NCI-H2029 treated with DMSO at 0.1 percent for 48 hours (cell line): ENCODE measurements at places on chromosomes 7 and 10.
A peak's percentile ranks its signal among the peaks of the same experiment; 100 is the strongest.

DNA sequence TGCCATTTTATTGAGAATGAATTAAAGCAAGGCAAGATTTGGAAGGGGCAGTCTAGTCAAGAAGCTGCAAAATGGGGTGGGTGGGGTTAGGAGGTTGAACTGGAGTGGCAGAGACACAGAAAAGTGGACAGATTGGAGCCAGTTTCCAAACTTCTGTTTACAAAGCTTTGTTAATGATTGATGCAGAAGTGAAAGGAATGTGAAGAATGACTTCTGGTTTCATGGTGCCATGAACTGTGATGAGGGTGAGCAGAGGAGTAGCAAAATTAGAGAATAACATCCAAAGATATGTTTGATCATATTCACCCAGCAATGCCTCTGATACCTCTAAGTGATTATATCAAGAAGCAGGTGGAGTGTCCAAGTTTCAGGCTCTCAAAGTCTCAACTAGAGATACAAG is 1118.0 kb upstream of the C7orf33 start:
- DNase-seq = no peak

GRCh38 chr7:417625-417889 is 102.1 kb downstream of the PDGFA start:
- no peak for DNase-seq

DNA sequence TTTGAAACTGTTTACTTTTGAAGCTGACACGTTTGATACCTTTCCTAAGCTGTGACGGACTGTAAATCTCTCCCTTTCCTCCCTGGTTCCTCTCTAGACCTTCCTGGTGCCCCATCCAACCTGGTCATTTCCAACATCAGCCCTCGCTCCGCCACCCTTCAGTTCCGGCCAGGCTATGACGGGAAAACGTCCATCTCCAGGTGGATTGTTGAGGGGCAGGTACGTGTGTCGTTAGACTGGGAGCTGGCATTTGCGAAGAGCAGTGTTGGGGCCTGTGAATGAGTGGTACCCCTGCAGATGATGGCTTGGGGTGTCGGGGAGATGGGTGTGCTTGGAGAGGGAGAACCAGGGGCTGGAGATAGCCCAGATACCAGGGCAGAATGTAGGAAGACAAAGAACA is 602.7 kb upstream of the FOXK1 start:
- no peak for DNase-seq

DNA sequence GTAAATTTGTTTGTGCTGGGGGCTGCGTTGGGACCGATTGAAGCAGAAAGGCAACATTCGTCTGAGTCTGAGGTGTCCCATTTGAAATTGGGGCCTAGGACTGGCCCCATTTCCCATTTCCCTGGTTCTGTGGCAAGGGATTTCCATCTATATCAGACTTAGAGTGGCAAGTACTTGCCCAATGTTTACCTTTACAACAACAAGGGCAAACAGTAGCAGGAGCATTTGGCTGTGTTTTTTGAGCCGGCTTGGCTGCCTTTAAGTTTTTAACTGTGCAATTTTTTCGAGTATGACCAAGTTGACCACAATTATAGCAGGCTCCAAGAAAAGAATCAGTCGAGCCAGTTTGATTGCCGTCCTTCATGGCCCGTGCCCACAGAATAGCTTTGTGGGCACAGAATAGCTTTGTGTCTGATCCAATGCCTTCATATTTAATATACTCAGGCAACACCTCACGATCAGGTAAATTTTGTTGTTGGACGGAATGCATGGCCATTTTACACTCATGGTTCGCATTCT is 4.7 kb upstream of the CYP17A1 start:
- no peak for DNase-seq

DNA sequence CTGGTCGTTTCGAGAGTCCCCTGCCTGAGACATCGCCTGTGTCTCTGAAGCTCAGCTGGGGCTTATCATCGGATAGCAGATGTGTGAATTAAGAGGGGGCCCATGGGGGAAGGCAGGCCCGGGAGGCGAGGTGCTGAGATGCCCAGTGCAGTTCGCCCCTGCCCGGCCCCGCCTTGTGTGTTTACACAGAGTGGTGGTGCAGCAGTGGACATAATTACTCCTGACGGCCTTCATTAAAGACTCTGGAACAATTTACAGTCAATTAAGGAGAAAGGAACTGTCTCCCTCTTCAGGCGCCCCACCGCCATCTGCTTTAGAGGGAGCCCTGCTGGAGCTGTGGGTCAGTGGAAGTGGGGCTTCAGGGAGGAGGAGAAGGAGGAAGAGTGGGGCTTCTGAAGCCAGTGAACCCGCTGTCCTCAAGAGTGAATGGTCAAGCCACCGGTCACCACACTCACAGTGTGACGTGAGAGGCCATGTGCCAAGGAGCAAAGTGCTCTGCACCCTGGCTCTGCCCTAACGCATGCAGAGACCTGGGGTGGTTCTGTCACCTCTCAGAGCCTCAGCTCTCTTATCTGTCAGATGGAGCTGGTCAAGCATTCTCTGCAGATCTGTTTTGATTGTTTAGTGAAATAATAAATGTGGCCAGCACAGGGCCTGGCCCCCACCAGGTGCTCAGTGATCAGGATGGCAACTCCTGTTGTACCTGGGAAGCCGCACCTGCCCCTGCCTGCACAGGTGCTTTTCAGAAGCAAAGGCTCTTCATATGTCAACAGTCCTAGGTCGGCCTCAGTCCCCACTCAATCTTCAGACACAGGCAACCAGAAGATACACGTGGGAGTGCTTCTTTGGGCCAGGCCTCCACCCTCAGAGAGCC is 65.6 kb downstream of the CDH23 start:
- DNase-seq = no peak

DNA sequence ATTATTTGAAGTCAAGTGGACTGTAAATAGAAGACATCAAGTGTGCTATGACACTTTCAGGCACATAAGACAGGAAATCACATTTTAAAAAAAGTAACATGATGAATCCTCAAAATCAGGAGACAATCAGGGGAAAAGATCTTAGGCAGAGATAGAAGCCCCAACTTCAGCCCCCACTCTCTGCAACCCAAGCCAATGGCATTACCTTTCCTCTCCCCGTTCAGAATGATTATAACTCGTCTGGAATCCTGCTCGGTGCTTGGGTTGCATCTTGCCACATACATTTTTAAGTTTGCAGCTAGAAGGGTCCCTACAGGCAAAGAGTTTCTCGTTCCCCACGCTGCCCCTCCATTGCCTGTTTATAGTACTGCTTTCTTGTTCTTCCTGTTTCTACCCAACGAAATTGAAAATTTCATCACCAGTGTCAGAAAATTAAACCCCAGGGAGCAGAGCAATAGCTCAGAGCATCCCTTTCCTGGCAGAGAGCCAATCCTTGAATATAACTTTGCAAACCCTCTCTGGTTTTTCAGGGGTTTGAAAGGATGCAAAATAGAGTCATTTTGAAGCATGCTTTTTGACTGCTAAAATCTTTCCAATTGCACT is 260.5 kb upstream of the AOAH start:
- DNase-seq = no peak

DNA sequence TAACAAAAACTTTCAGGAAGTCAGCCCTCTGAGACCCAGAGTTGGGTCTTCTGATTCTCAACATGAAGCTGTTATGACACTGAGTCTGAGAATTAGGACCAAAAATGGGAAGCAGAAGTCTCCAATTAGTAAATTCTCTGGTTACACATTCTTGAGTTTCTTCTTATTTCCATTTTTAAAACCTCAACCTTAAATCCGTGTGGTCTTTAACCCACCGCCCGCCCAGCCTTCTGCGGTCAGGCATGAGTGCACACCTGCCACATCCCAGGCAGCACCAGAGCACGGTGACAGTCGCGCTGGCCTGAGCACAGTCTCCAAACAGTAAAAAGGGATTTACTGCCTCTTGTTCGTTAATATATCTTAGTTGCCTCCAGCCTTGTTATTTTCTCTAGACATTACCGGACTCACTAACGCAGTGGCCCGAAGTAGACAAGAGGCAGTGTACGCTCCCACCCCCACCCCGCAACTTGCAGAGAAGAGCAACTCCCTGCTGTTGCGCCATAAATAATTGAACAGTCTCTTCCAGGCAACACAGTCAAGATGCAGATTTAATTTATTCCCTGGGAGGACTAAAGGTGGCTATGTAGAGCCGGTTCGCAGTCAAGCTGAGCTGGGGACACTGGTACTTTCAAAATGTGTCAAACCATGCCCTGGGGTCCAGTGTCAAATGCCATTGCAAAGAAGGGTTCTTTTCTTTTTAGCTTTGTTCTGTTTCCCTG is 147.0 kb upstream of the CELF2 start:
- no peak for DNase-seq

DNA sequence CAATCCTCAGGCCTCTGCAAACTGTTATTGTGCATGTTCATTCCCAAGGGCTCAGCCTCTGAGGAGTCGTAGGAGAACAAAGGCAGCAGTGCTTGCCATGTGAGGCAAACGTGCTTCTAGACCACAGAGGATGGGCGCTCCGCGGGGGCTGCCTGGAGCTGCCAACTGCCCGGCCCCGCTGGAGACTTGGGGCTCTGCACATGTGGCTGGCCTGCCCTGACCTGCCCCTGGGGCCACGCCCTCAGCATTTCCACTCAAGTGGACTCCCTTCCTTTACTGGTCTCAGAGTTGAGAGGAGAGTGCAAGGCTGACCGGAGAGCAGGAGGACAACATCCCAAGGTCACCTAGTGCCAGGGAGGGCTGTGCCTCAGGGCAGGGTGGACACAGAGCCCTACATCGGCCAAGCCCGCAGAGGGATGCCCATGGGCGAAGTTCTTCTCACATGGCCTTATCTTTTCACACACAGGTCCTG is 222.3 kb upstream of the ZNF32 start:
- no peak for DNase-seq

DNA sequence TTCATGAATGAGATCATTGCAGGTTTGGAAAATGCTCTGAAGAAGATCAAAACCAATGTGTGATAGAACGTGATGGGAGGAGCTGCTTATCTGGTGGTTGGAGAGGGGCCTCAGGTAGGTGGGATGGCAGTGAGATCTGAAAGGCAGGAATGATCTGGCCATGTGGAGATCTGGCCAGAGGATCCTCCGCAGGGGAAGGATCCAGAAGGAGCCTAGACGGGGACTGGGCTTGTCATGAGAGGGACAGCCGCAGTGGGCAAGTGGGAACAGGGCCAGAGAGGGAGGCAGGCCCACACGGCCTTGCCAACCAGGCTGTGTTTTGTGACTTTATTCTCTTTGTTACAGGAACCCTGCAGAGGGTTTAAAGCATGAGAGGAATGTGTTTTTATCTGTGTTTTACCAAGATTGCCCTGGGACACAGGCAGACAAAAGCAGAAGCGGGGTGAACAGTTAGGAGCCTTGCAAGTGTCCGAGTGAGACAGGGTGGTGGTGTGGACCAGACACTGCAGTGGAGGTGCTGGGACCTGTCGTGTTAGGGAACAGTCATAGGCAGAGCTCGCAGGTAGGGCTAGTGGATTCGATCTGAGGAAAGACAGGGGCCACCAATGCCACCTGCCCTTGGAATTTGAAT is 66.6 kb downstream of the TLL2 start:
- DNase-seq = no peak

DNA sequence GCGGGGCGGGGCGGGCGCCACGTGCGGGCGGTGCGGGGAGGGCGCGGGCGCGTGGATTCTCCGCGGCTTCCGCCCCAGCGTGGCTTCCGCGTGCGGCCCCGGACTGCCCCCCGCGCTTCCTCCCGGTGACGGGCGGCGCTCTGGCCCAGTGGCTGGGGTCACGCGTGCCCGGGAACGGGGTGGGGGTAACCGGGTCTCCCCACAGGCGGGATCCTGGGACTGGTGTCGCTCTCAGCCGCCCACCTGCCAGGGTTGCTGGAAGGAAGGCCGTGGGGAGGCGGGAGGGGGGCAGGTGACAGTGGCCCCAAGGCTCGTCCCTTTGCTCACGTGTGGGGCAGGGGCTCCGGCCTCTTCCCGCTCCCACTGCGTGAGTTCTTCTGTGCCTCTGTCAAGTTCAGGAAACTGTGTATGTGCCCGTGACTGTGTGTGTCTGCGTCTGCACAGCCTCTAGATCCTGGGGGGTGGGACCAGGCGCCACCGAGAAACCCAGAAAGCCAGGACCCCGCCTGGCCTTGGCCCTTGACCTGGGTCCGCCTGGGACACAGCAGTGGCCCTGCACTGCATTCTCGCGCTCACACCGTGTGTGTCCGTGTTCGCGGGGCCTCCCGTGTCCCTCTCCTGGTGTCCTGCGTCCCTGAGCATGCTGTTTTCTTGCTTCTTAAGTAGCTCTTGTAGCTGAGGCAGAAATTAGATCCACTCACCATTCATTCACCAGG is 919 bp downstream of the MAFK start:
- DNase-seq = peak; percentile 6

- DNase-seq = no peak
Observed at GRCh38 chr7:114959931-114960330, 38.0 kb downstream of the MDFIC start.

GRCh38 chr7:129008645-129009414 is 46.1 kb downstream of the TNPO3 start:
- DNase-seq = no peak

- DNase-seq = no peak
Observed at GRCh38 chr10:117421985-117422384, 46.7 kb upstream of the PDZD8 start.

DNA sequence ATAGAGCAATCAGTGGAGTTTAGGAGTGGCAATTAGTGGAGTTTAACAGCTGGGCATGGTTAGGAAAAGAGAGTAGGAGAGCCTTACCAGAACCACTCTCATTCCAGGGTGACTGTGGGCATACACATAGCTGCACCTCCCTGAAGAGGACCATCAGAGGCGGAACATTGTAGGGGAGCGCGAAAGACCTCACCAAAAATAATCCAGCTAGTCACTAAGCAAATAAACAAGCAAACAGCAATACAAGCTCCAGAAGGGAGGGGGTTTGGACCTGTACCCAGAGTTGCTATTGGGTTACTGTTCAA is 4.1 kb upstream of the NACAD start:
- DNase-seq = no peak

DNA sequence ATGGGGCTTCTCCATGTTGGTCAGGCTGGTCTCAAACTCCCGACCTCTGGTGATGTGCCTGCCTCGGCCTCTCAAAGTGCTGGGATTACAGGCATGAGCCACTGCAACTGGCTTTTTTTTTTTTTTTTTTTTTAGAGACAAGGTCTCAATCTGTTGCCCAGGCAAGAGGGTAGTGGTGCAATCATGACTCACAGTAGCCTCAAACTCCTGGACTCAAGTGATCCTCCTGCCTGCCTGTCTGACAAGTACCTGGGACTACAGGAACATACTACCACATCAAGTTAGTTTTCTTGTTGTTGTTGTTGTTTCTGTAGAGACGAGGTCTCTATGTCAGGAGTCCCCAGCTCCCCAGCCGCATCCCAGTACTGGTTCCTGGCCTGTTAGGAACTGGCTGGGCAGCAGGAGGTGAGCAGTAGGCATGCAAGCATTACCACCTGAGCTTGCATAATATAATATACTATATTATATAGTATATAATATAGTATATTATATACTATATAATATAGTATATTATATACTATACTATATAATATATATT is 55.7 kb downstream of the TPK1 start:
- DNase-seq = no peak
